Upper lobe of left lung (tissue), 6 donors: ENCODE measurements at places on chromosomes 2 and 18. TPM values are rescaled to one million over a fixed set of nuclear protein-coding genes. Genes with fewer than 3 reads are reported as not detected.

- DNase-seq: no peak
These were observed 15.8 kb upstream of the VRK2 start for GRCh38 chr2:58030771-58031170.

DNA sequence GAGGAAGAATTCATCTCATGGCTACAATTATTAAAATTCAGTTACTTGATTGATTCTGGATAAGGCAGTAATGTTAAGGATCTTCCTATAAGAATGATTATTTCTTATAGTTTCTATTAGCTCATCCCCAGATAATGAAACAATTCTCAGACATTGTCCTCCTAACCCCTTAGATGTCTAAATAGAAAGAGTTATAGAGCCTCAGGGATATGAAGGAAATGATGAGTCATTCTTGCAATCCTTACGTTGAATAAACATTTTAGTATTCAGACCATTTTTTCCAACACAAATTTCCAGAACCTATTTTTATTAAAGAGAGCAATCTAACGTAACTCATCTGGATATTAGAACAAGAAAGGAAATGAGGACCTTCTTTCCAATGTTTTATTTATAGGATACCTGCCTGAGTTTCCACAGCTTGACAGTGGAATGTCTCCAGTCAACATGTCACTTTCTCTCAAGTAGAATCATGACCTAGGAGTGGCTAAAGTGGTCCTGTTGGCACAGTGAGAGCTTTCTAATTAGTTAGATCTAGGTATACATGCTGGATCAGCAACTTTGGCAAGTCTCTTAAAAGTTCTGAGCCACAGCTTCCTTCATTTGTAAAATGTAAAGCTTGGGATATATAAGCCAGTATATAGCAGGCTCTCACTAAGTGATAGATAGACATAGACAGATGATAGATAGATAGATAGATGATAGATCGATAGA lies 88.0 kb upstream of the RAB27B start:
- DNase-seq: no peak

GRCh38 chr18:22609642-22610041 lies 191.9 kb upstream of the CTAGE1 start:
- no peak for DNase-seq

- DNase-seq: no peak
These were observed 8.0 kb upstream of the CYP27C1 start for GRCh38 chr2:127228102-127228501.

GRCh38 chr2:230773039-230773773 lies 60.6 kb downstream of the CAB39 start:
- no peak for DNase-seq

GRCh38 chr2:178194600-178195389 lies 483 bp downstream of the OSBPL6 start:
- DNase-seq: peak; percentile 88

DNA sequence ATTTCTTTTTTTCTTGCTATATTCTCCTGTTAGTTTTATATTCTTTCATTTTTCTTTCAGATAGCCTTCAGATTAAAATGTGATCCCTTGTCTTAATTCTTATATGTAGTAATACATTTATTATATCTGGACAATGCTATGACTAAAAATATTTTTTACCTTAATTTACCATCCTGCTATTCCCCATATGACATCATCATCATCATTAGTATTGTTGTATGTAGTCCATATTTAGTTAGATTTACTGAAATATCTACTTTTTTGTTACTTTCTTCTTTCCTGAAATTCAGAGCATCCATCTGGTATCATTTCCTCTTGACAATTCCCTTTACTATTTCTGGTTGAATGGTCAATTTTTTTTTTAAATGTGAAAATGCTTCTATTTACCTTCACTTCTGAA lies 951.6 kb upstream of the POU3F3 start:
- DNase-seq: no peak

DNA sequence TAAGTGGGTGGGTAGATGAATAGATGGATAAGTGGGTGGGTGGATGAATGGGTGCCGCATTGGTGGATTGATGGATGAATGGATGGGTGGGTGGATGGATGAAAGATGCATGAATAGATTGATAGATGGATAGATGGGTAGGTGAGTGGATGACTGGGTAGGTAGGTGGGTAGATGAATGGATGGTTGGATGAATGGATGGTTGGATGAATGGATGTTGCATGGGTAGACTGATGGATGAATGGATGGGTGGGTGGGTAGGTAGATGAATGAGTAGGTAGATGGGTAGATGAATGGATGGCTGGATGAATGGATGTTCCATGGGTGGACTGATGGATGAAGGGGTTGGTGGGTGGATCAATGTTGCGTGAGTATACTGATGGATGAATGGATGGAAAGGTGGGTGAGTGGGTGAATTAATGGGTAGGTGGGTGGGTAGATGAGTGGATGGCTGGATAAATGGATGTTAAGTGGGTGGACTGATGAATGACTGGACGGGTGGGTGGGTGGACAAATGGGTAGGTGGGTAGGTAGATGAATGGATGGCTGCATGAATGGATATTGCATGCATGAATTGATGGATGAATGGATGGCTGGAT lies 30.5 kb downstream of the ANKMY1 start:
- DNase-seq: no peak

DNA sequence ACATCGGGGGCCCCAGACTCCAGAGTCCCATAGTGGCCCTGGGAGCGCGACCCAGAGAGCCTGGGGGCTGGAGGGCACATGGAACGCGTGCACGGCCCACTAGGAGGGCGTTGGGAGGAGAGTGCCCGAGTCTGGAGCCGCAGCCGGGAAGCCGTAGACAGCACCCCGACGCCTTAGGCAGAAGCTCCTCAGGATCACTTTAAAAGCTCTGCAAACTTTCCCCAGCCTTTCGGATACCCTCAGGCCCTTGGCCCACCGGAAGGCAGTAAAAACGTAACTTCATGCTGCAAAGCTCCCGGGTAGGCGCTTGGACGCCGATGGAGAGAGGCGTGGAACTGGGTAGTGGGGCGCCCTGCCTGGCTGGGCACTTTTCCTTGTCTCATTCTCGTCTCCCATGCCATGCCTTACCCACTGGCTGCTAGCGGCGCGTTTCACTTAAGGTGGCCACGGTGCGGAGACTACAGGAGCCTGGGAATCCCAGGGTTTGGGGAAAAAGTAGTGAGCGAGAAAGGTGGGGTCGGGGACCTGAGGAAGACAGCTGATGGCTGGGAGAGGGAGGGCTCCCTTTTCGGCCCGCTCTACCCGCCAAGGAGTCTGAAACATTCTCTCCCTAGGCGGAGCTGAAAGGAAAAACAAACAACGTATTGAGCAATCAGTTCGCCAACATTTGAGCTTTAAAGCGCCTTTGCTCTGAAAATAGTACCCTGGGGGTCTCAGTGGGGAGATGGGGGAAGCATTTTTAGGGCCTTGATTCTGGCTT lies 141.8 kb downstream of the MEIS1 start:
- DNase-seq: peak; percentile 74

RAD51AP2 gene
- not detected for total RNA-seq
